ENCODE measurements at places on chromosomes 11 and 22.
A peak's percentile ranks its signal among the peaks of the same experiment; 100 is the strongest.

- DNase-seq: peak; percentile 20
Measured at GRCh38 chr11:66126064-66126463, 56.0 kb downstream of the PACS1 start.

DNA sequence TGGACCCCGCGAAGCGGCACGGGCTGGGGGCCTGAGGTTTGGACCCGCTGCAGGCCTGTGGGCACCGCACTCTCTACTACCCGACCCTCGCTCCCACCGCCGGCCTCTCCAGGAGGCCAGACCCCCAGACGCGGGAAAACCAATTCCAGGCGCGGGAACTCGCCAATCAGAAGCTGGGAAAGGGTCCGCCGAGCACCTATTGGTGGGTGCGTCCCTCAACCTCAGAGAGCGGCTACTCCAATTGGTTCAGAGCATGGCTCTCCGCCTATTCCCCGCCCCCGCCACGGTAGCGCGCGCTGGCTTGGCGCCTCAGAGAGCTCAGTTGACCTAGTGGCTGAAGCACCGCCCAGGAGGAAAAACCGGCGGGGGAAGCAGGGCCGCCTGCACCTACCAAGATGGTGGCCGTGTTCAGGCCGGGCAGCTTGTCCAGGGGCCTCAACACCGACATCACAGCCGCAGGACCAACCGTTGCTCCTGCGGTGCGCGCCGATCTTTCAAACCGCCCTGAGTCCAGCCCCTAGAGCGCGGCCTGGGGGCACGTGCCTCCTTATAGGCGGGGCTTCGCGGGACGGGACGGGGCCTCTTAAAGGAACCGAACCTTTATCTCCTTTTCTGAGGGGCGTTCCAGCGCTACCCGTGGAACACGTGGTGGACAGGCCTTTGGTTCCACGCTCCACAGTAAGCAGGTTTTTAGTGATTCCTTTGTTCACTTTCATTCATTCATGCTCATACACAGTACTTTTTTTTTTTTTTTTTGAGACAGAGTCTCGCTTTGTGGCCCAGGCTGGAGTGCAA is at the start of gene CENPM:
TSS of gene CENPM (minus strand) at position 524 of the 795 bp plus-strand sequence. CDS start at position 448, 76 bp downstream.
- peak; percentile 93 for DNase-seq

GRCh38 chr11:111734101-111734953 is 31.9 kb downstream of the PPP2R1B start:
- no peak for DNase-seq

DNA sequence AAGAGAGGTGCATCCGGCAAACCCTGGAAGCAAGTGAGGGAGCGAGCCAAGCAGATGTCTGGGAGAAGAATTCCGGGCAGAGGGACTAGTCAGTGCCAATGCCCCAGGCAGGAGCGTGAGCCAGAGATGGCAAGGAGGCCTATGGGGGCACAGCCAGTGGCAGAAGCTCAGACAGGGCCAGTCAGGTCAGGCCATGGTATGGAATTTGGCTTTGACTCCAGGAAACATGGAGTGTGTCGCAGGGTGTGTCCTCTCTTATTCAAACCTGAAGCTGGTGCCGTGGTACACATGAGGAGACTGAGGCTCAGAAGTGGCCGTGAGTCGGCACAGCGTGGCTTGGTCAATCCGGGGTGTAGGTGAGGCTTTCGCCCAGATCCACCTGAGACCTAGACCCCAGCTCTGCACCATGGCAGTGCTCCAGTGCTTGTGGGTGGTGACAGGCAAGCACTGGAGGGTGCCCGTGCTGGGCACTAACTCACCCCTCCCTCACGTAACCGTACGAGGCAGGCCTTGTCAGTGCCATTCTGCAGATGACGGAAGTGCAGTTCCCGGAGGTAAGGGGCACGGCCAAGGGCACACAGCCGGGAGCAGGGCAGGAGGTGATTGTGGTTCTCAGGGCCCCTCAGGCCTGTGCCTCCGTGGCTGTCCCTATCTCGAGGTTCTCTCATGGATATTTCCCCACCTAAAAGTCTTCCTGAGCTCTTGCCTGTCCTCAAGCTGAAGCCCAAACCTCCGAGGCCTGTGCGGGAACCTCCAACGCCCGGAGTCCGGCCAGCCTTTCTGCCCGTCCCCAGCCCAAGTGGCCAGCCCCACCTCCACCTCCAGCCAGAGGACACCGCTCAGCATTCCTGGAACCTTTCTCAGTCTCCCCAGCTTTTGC is 10.6 kb upstream of the SPI1 start:
- no peak for DNase-seq

- DNase-seq: no peak
Measured at GRCh38 chr22:50729391-50730012, 8.5 kb upstream of the ACR start.

DNA sequence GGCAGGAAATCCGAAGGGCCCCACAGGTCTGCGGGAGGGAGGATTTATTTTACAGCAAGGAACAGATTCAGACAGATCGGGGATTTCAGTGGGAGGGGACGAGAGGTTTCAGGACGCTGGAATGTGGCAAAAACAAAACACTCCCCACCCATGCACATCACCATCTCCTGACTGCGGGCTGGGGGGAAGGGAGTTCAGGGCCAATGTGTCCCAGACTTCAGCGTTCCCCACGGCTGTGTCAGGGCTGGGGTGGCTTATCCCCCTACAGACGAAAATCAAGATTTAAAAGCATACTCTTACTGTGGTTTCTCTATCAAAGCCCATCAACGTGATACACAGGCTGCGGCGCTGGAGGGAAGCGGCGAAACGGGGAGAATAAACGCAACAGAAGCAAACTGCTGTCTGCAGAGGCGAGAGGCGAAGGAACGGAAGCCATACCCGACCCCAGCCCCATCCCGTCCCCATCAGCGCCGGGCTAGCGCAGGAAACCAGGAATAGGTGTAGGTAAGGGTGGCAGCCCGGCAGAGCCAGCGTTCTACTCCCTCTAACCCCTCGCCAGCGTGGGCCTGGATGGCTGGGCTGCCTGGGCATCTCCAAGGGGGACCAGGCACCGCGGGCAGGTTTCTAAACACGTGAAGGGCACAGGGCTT is 2.7 kb downstream of the TENM4 start:
- no peak for DNase-seq

DNA sequence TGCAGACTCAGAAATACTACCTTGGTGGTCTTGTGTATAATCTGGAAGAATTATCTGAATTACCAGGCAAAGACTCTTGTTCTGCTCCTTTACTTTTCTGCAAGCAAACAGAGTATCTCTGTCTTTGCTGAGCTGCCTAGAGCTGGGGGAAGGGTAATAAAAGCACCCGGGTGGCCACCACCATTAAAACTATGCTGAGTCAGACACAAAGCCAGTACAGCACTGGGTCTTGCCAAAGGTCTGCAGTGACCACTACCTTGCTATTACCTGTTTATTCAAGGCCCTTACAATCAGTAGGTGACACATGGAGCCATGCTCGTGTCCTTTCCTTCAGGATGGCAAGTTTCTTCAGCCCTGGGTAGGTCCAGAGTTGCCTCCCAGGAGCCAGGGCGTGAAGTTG is 420.6 kb upstream of the CNTN5 start:
- DNase-seq: no peak

DNA sequence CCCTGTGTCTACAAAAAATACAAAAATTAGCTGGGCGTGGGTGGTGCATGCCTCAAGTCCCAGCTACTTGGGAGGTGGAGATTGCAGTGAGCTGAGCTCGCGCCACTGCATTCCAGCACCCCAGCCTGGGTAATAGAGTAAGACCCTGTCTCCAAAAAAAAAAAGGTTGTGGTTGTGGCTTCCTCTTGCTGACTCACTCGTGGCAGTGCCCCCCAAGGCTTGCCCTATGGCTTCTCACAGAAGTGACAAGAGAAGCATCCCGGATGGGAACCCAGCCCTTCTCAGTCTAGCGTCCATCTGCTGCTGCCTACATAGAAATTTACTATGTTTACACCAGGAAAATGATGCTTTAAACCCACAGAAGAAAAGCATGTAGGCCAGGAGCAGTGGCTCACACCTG is 68.5 kb upstream of the PITPNB start:
- no peak for DNase-seq

DNA sequence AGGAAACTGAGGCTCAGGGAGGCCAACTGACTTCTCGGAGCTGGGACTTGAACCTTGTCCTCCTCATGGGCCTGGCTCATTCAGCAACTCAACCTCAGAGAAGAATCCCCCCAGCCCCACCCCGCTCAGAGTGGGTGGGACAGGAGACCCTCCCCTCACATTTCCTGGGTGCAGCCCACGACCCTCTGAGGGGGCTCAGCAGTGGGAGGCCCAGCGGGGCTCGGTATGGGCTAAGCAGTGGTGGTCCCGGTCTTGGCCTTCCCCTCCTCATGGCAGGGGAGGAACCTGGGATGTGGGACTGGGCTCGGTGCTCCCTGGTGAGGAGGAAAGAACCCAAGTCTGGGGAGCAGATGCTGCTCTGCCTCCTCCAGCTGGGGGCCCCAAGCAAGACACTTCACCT is 14.2 kb upstream of the CABP7 start:
- no peak for DNase-seq

DNA sequence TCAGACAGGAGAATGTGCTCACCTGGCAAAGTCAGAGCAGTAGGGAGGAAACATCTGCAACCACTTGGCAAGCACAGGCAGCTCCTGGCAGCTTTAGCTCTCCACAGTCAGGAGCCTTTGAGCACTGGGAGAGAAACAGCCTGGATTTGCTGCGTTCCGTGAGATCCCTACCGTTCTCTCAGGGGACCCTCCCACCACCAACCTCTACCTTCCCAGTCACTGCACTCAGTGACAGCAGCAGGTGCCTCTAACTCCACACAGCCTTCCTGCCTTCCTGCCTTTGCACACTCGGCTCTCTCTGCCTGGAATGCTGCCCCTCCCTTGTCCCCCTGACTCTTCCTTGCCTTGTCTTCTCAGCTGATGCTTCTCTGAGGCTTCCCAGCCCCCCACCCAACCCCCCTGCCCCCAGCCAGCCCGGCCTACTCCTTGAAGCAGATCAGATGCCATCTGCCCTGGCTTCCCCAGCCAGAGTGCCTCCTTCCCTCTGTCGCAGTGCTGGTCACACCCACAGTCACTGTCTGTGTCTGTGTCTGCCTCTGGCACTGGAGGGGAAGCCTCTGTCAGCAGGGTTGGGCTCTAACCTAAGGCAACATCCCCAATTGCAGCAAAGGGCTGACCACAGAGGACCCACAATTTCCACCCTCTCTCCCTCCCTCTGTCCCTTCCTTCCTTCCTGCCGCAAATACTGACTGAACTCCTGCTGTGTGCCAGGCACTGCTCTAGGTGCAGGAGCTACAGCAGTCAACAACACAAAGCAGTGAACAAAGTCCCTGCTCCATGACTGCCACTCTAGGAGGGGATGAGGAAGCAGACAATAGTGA is 14.9 kb upstream of the TSKU start:
- DNase-seq: no peak

DNA sequence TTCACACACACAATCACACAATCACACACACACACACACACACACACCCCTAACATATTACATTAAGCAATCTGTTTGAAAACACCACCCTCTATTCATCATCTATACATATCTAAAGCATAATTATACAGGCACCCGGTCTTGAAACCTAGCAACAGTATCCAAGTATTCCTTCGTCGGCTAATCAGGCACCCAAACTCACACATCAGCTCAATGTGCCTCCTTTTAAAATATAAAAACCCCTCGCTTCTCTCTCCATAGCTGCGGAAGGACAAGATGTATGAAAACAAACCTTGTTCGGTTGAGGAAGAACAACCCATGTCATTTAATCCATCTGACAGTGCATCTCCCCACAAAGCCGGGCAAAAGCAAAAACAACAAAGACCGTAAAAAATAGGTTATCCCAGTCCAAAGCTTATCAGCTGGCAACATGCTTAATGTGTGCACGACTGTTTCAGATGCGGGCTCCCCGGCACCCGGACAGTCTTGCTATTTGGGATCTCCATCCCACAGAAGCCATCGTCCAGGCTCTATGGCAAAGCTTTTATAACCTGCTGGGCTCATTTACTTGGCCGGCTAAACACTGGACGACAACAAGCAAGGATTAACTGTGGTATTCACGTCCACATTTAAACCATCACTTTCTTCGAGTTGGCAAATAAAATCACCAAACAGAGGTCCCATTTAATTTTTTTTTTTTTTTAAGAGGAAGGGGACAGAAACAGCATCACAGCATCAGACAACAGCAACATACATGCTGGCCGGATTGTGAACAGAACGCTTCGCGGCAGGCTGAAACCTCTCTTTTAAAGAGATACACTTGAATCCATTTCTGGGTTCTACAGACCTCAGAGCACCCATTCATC is 365.5 kb downstream of the SHANK2 start:
- no peak for DNase-seq

DNA sequence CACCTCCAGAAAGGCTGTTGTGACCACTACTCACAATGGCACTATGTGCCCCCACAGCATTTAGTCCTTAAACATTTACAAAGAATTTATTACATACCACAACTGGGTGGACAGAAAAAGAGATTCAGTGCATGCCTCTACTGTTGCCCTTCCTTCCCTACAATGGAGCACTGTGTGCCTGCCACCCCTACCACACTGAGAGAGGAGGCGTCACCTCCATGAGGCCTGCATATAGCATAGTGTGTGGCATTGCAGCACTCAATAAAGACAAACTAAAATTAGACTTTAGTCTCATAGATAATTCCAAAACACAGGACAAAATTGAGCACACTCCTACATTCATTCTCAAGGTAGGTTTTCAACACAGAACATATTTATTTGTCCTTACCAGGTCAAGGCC is 25.8 kb downstream of the THAP12 start:
- no peak for DNase-seq

DNA sequence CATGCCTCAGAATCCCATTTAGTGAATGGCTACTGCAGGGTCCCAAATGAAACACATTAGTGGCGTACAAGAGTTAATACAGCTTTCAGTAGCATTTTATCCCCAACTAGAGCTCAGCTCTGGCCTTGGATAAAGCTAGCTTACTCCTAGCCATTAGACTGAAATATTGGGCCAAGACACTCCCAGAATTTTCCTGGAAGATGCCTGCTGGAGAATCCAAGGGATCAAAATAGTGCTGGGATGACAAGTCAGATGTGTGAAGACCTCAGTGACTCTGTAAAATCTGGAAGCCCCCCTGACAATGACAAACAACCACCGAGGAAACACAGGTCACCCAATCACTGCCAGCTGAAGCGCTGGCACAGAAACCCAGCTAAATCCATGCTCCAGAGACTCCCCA is 303.1 kb upstream of the SORL1-AS1 start:
- no peak for DNase-seq

DNA sequence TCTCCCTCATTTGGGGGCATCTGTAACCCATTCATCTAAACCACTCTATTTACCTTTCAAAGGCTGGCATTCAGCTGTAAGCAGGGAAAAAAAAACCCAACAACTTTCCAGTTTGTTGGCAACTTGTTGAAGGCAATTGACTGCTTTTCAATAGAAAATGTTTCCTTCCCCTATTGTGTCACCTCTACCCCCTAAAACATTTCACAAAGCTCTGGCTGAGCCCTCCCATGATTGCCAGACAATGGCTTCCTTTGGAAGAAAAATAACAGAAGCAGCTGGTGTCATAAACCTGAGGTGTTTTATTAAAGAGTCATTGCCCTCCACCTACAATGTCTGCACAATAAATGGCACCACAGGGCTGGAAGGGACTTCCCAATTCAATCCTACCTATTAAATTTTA is 22.1 kb upstream of the PSMA1 start:
- no peak for DNase-seq

GRCh38 chr11:131662317-131662972 is 292.0 kb downstream of the NTM start:
- no peak for DNase-seq

Measured in activated T-cell treated with anti-CD3 and anti-CD28 coated beads for 48 hours (primary cell).